ENCODE measurements at places on chromosomes 3 and 15. TPM values are rescaled to one million over a fixed set of nuclear protein-coding genes. Genes with fewer than 3 reads are reported as not detected.

The ADCY5 gene
- total RNA-seq = 5.5 TPM

The CPA3 gene
- not detected for total RNA-seq

GRCh38 chr3:5499404-5499803, 311.9 kb downstream of the EDEM1 start:
- DNase-seq = no peak

DNA sequence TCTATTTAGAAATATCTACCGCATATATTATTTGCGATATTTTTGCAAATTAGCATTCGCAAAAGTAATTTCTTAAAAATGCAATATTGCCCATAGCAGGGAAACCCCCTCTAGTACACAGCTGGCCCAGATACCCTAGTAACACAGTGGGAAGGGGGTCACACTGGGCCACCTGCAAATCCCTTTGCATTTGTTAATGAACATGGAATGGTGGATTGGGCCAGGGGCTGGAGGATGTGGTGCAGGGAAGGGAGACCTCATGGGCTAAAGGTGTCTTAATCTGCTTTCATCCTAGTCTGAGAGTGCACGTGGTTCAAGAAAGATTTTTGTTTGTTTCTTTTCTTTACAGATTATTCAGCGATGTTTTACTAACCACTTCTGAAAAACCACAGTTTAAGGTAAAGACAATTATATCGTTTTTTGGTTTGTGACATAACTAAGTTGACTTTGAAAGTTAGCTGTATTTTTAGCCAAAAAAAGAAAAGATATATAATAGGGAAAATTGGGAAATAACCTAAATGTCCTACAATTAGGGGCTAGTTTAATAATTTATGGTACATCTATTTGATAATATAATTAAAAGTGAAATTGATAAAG, 30.0 kb downstream of the PDHB start:
- no peak for DNase-seq

GRCh38 chr3:95971573-95971972, 842.8 kb upstream of the EPHA6 start:
- no peak for DNase-seq

Data from G401 (cell line).